ENCODE measurements at places on chromosomes 5 and 9.

DNA sequence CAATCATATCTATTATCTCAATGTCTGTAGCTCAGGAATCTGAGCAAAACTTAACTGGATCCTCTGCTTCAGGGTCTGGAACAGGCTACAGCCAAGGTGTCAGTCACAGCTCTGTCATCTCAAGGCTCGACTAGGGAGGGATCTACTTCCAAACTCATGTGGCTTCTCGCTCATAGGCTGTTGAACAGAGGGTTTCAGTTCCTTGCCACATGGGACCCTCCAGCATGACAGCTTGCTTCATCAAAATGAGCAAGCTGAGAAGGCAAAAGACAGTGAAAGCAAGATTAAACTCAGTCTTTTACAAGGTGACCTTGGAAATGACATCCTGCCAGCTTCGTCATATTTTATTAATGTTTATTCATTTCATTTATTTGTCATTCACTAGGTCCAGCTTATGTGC is 111.7 kb downstream of the GADD45G start:
- DNase-seq = no peak

GRCh38 chr9:116516456-116516855 is 170.6 kb upstream of the TRIM32 start:
- DNase-seq = no peak

DNA sequence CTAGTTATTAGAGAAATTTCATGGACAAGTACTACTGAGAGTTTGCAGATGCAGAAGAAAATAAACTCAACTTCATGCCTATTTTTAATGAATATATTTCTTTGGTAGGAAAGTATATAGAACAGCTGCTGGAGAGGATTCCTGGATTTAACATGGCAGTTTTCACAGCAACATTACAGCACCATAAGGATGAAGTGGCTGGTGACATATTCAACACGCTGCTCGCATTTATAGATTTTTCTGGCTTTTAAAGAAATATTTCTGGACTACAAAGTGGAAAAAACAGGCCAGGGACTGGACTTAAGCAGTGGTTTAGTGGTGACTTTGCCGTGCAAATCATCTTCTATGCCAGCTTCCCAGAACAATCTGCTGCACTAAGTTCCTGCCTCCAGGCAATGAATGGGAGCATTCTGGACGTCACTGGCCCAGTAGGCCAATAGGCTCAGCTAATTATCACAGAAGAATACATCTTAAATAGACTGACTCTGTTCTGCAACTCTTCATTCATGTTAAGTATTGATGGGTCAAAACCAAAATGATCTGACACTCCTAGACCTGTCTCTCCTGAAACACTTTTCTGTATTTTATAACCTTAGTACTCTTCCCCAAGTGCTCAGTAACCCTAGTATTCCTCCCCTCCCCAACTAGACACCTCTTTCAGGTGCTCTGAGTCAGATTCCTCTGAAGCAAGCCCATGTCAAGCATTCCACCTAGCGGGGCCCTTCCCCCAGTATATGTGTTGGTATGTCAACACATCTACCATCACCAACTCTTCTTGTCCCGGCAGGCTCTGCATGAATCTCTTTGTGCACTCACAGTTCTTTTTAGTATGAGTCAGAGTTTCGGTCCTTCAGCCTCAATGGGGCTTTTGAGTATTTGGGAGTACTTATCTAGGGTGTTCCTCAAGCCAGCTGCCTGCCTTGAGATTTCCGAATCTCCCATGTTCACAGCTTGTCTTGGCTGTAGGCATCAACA is 625.5 kb downstream of the CHSY3 start:
- no peak for DNase-seq

DNA sequence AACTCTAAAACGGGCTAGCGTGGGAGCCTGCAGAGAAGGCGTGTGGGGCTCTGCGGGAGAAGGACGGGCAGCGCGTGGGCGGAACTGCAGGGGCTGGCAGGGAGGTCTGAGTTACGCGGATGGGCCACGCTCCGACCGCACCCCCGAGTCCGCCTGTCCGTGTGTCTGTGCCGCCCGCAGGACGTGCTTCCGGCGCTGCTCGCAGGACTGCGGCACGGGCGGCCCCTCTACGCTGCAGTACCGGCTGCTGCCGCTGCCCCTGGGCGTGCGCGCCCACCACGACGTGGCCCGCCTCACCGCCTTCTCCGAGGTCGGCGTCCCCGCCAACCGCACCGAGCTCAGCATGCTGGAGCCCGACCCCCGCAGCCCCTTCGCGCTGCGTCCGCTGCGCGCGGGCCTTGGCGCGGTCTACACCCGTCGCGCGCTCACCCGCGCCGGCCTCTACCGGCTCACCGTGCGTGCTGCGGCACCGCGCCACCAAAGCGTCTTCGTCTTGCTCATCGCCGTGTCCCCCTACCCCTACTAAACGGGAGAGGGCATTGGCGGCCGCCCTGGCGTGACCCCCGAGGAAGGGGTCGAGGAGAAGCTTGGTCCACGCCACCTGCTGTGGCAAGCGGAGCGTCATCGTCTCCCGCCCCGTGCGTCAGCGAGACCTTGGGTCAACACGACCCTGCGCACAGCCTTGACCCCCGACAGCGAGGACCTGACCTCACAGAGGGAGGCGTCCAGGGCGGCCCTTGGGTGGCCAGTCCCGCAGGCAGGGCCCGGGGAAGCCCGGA is 11.4 kb upstream of the ASS1 start:
- DNase-seq = peak; percentile 24

- DNase-seq = no peak
These were observed 45.9 kb downstream of the SEMA6A start for GRCh38 chr5:116528519-116529234.
